Activated T-cell treated with anti-CD3 and anti-CD28 coated beads, Interleukin-2, amount 50 U/mL, for 4 hours (primary cell): ENCODE measurements at places on chromosomes 2 and 18.

- no peak for DNase-seq
Measured at GRCh38 chr2:127149384-127149783, 42.4 kb upstream of the BIN1 start.

DNA sequence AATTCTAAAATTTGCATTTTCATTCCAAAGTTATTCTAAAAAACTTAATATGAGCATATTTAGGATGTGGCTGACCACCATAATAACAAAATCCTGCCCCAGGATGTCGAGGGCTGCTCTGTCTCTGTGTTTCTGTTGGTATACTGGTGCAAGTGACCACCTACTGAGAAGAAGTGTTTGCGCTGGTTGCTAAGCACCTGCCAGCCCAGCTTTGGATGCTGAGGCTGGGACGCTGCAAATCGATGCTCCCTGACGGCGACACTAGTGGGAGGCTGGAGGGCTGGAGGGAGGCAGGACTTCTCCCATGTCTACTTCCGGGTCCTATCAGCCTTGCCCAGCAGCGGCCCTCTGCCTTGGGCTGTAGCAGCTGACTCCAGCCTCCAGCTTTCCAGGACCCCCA is 45.0 kb downstream of the LAMA1 start:
- no peak for DNase-seq

DNA sequence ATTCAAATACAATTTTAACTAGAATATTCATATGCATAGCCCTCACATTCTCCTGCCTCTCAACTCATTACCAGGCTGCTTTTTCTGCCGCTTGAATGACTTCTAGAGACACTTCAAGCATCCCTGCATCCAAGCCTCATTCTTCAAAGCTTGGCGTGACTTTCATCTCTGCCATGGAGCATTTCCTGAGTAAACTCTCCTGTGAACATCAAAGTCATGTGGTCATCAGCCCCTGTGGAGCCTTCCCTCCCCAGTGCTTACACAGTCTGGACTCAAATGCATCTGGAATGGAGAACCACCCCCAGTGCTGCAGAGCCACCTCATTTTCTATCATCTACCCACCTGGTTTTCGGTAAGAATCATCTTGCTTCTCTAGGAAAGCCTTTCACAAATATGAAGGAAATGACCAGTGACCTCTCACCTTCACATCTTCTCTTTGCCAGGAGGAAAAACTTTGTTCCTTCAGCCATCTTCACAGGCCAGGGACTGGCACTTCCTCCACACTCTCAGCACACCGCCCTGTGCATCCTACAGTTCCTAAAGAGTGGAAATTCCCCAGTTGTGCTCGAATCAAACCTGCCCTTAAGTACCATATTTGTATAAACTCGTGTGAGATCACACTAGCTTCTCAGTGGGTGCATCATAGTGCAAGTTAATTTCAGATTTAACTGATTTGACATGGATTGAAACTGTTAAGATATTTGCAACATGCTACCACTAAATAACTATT is 116.4 kb downstream of the COL6A3 start:
- no peak for DNase-seq

DNA sequence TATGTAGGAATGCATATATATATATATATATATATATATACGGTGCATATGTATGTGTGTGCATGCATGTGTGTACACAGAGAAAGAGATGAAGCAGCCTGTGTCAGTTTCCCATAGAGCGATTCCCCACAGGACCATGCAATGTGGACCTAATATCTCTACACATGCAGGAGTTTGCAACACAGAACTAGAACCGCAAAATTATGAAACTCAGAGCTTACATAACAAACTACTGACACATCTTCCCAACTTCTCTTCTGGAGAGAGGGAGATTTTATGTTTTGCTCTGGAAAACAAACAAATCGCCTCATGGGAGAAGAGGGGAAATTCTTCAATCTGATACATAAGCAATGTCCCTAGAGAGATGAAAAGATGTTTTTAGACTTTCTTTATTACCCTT is 377.2 kb downstream of the LRATD1 start:
- no peak for DNase-seq
